Muscle of back (tissue), 13 donors: ENCODE measurements at places on chromosomes 4 and X. TPM values are rescaled to one million over a fixed set of nuclear protein-coding genes. Genes with fewer than 3 reads are reported as not detected.

MAGEA10 gene
- polyA plus RNA-seq, result not detected

PARM1 gene
- polyA plus RNA-seq, result 73.3 TPM

VCX2 gene
- not detected for polyA plus RNA-seq

TCEAL4 gene
- polyA plus RNA-seq, result 90.1 TPM

SRPK3 gene
- 226 TPM for polyA plus RNA-seq

NUP62CL gene
- 0.67 TPM for polyA plus RNA-seq

INPP4B gene
- 25.5 TPM for polyA plus RNA-seq

FRAS1 gene
- 9.2 TPM for polyA plus RNA-seq

GPC4 gene
- polyA plus RNA-seq, result 95.8 TPM

CSAG3 gene
- not detected for polyA plus RNA-seq

PHF8 gene
- 14.0 TPM for polyA plus RNA-seq

DNA sequence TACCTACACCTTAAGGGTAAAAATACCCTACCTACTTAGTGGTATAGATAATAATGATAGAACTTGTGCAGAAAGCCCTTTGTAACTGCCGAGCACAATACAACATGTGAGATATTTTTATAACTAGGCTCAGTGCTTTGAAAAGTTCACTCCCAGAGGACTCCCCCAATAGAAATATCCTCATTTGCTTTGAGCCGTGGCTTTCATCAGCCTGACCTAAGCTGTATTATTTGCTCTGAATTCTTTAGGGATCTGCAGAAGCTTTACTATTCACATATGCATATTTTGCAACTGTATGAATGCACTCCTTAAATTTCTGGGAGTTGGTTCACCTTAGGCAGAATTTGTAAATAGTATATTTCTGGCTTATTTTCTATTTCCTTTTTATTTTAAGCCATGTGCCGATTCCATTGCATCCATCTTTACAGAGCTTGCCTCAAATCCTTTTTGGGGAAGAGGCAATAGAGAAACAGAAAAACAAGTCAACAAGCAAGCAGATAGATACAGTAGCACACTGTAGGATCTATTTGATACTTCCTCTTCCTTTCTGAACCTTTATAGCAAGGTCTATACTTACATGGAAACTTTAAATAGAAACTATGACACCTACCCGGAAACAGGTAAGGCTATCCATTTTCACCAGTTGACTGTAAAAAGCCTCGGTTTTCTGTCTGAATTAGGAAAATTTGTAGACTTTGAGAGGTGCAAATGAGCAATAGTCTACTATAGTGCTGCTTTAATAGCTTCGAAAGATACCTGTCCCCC, 242.5 kb upstream of the VCX3A start:
- DNase-seq, result no peak

DNA sequence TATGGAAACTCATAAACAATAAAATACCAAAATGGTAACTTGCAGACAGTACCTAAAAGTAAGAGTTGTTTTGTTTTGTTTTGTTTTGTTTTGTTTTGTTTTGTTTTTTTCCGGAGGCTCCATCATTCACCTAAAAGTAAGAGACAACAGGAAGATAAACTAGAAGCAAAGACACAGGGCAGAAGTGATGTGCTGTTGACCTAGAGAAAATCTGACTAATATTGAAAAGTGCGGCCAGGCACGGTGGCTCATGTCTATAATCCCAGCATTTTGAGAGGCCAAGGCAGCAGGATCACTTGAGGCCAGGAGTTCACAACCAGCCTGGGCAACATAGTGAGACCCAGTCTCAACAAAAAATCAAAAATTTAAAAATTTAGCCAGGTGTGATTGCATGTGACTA, 5.6 kb upstream of the CENPC start:
- no peak for DNase-seq

DNA sequence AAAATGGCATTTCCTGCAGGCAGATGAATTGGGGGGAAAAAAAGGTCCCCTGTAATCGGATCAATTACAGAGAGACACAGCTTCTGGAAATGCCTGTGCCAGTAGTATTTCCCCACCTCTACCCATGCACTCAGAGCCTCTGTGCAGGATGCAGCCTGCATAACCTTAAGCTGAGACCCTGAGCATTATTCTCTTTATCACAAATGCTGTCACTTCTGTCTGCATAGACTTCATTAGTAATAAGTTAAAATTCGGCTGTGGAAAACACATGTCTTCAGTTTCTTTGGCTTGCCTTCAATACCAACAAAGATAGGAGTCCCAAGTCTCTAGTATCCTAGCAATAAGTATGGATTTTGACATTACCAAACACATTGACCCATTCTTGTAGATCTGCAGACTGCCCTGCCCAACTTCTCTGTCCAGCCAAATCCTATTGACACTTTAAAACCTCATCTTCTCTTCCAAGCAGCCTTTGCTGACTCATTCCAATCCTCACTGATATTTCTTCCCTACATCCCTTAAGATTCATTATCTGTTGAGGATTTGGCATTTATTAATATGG, 70.8 kb downstream of the LUZP4 start:
- DNase-seq, result peak; percentile 5

GRCh38 chr4:146112389-146112788, 63.1 kb upstream of the LSM6 start:
- DNase-seq, result no peak

GRCh38 chr4:57498251-57498650, 388.1 kb upstream of the IGFBP7 start:
- no peak for DNase-seq

- DNase-seq, result no peak
These were observed 395.6 kb downstream of the MAPK10 start for GRCh38 chr4:85964298-85964697.

GRCh38 chr4:72280252-72280651, 248.5 kb downstream of the NPFFR2 start:
- no peak for DNase-seq

DNA sequence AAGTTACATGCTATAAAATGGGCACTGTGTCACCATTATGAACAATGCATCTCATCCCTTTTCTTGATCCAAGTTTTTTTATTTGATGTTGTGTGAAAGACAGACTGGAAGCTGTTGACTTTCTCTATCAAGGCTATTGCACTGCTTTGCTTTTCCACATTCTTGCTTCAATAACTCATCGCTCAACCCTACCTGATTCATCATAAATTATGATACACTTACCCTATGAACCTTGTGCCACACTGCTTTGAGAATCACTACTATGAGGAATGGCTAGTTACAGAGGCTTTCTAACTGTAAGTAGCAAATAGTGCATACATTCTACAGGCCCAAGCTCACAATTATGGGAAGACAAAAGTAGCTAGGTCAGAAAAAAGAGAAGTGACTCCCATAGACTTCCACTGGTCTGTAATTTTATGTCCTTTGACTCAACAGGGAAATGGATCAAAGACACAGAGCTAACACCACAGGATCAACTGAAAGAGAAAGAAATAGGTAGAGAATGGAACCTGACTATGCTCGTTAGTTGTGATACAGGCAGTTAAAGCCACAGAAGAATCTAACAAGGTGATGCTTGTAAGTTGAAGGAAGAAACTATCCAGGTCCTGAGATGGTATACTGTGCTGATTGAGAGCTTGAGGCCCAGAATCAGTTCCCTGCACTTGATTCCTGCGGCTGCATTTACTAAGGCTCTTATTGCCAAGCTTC, 163.5 kb downstream of the PPP3CA start:
- DNase-seq, result no peak

DNA sequence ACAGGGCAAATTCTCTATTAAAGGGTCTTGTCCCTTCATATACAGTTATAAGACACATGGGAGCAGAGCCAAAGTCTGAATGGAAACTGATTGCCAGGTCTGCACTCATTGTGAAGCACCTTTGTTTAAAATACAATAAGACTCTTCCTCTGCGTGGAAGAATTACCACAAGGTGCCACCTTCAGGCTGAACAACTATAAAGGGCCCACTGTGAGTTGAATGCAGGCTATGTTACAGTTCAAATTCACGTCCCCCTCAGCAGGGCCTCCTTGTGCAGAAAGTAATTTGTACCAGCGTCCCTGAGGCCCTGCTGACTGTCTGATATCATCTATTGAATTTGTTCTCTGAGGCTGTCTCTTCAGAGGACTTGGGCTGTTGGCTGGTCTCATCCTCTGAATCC, 225.8 kb upstream of the TEX13C start:
- no peak for DNase-seq

DNA sequence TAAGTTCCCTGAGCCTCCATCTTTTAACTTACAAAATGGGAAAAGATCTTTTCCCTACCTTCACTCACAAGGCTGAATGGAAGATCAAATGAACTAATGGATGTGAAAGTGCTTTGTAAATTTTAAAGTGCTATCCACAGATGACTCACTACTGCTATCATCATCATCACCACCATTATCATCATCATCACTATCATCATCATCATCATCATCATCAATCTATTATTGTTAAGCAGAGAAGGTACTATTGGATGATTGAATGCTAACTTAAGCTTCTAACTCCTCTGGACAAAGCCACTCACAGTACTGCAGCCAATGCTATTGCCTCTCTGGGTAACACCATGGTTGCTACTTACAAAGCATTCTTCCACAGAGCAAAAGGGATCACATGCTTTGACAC, 1.9 kb downstream of the FRMD7 start:
- no peak for DNase-seq

DNA sequence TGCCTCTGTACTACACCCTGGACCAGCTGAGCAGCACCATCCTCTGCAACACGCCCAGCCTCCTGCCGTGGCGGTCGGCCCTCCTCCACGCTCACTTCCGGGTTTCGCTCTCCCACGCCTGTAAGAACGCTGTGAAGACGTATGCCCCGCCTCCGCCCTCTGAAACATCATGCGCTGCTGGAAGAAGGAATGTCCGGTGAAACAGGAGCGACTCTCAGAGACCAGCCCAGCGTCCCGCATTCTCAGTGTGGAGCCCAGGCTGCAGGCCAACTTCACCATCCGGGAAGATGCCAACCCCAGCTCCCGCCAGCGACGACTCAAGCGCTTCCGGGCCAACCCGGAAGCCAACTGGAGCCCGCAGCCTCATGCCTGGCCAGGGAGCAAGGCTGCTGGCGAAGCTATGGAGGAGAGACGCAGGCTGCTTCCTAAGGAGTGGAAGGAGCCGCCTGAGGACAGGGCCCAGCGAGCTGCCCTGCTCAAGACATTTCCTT, 186.1 kb upstream of the SLITRK2 start:
- DNase-seq, result no peak

- DNase-seq, result no peak
These were observed 437.7 kb upstream of the HS3ST1 start for GRCh38 chr4:11866391-11866790.

- no peak for DNase-seq
These were observed 161.5 kb downstream of the ARHGAP6 start for GRCh38 chrX:11504234-11504633.

DNA sequence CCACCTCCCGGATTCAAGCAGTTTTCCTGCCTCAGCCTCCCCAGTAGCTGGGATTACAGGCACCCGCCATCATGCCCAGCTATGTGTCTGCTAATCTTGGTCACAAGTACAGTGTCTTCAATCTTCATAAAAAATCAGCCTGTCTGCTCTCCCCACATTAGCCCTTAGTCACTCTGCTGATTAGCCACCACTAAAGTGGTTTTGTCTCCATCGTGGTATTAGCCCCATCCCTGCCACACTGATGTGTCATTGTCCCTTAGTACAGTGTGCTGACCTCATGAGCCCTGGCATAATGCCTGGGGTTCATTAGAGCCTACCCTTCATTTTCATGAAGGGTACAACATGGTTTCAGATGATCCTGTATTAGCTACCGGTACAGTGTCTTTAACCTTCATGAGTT, 49.9 kb downstream of the ZNF157 start:
- no peak for DNase-seq

GRCh38 chr4:139704915-139705485, 39.4 kb downstream of the MGST2 start:
- no peak for DNase-seq

GRCh38 chr4:97279391-97279790, 863.9 kb downstream of the STPG2 start:
- no peak for DNase-seq

- DNase-seq, result no peak
These were observed 239.4 kb upstream of the BOD1L1 start for GRCh38 chr4:13866881-13867280.

DNA sequence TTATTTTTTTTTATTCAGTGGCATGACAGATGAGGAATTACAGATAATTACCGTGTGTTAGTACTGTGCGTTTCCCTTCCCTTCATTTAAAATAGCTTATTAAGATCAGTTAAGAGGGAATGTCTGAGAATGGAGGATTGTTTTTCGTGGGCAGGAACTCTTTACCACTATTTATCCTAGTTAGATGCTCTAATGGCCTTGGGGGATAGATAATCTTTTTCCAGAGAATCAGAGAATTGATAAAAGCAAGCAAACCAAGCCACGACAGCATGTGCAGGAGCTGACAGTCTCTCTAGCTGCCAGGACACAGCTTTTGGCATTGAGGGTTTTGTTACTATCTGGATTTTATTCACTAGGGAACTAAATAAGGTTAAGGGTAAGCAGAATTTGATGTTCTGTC, 128.7 kb downstream of the DCLK2 start:
- no peak for DNase-seq

DNA sequence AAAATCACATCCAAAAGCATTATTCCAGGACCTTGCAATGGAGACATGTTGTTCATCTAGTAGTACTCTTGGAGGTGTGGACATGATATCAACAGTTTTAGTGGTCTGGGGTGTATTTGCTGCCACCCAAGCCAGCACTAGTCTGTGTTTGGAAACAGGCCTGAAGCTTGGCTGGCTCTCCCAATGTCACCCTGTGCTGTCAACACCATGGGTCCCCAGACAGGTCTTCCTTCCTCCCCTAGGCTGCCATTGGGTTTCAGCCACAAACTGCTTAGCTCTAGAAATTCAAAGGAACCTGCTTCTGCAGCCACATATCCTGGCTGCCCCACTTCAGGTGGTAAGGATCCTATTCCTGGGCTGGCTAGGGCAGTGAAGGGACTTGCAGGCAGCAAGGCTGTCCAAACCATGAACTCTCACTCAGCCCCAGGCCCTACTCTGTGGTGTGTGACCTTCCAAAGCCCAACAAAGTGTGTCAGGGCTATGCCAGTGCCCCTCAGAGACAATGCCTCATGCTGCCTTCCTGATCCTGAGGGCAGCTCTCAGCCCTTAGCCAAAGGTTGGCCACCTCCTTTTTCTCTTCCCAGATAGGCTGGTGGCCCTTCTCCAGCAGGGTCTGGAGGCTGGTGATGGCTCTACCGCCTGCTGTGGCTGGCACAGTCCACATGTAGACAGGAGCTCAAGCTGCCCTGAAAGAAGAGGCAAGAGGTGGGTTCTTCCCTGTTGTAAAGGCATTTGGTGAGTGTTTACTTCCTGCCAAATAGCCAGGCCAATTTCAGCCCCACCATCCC, 18.3 kb downstream of the AMER1 start:
- DNase-seq, result no peak

DNA sequence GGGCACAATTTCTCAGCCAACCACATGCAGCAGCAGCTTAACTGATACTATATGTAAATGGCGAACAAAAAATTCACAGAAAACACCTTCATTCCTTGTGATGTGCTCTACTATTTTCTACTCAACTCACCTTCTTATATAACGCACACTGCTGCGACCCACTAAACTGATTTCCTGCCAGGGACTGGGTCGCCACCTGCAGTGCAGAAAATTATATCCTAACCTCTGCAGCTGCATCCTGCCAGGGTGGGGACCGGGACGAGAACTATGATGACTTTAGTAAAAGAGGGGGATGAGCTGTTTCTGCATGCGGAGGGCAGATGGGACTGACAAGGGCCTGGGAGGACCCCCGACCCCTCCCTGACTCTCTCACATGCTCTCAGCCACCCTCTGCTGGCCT, 27.4 kb downstream of the ABLIM2 start:
- DNase-seq, result no peak

- DNase-seq, result no peak
These were observed 484.1 kb downstream of the SMARCA1 start for GRCh38 chrX:129039176-129039575.
